Amygdala (tissue), 56 donors: ENCODE measurements at places on chromosomes 1 and 21.

- no peak for DNase-seq
Observed at GRCh38 chr1:219669042-219669441, 56.1 kb upstream of the ZC3H11B start.

- DNase-seq = no peak
Observed at GRCh38 chr1:27218736-27219135, 15.7 kb upstream of the WDTC1 start.

DNA sequence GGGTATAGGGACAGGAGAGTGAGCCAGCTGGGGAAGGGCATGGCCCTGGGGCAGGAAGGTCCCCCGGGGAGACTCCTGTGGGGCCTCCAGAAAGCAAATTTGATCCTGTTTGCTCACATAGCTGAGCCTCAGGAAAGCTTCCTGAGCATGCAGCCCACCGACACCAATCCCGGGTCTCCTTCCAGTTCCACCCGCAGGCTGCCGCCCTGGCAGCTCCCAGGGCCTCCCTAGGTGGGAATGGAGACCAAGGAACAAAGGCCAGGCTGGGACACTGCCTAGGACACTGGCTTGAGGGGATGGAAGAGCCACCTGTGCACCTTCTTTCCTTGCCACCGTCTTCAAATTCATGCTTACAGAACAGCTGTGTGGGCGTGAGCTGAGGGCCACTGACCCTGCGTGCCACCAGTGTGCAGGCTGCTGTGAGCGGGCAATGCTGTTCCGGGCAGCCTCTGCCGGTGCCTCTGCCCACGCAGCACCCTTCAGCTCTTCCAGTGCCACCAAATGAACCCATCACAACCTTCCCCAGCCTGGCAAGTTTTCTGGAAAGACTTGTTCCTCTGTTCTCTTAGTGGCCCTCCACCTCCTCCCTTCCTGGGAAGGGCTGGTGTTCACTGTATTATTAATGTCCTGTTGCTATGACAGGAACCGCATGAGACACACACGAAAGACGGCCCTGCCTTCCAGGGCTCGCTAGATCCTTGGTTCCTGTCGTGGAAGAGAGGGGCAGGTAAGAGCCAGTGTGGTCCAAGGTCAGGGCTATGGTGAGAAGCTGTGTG, 53.6 kb downstream of the ACBD3 start:
- DNase-seq = no peak

DNA sequence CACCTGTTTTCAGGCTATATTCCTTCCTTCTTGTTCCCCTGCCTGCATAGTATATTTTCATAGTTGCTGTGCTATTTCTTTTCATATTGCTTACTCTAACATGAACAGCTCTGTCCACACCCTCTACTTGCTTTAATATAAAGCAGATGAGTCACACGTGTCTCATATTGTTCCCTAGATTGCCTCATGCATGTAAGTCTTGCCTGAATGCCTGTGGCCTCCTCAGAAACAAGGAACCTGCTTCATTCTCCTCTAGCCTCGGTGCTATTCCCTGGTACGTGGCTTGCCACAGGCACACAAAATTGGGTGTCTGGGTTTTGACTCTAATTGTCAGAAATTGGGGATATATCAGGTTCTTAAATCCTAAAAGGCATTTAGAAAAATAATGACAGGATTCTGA, 16.5 kb upstream of the PKP1 start:
- no peak for DNase-seq

DNA sequence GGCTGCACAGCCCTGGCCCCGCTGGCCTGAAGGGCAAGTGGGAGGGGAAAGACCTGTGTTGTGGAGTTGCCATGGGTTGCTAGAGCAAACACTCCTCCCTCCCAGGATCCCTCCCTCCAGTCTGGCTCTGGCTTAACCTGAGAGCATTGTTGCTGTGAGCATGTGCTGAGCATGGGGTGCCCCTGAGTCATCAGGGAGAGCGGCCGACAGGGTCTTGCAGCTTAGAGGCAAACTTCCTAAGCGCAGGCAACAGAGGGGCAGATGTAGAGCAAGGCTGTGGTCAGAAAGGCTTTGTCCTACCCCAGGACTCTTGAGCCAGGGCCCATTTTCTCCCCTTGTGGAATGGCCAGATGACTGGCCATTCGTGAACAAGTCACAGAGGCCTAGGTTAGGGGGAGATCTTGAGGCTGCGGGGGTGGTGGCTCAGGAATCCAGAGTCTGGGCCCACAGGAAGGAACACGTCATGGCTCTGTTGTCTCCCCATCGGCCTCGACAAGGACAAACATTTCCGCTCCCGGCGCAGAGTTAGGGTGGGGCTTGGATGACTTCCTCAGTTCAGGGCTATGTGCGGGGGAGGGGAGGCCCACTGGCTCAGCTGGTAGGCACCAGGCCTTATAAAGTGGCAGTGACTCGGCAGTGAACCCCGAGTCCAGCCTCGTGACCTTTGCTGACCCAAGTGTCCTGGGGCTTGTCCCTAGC, 362 bp upstream of the DYNLT4 start:
- no peak for DNase-seq

DNA sequence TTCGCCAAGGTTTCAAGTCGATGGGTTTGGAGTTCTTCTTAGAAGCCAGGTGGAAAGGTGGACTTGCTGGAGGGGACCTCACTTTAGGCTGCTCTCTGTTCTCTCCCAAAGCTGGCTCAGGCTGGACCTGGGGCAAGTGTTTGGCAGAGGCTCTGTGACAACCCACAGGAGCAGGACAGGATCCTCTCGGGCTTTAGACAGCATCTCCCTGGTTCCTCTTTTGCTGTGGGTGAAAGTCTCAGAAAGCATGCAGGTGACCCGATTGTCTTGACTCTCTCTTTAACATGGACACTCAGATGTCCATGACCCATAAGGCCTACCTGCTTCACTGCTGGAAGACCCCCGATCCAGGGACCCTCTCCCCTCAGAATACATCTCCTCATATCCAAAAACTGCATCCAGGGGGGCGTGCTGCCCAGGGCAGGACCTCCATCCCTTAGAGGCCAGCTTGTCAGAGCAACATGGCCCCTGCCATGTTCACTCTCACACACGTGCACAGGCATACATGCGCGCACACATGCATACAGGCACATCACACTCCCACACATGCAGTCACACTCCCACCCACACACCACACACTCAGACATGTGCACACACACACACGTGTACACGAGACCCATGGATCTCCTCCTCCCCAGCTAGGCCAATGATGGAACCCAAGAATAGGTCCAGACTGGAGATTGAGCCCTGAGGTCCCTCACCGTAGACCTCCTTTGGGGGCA, 21.3 kb downstream of the MRPL37 start:
- DNase-seq = no peak
